ENCODE measurements at places on chromosomes 1 and 21. TPM values are rescaled to one million over a fixed set of nuclear protein-coding genes. Genes with fewer than 3 reads are reported as not detected.

The CTSE gene
- 0.17 TPM for total RNA-seq

DNA sequence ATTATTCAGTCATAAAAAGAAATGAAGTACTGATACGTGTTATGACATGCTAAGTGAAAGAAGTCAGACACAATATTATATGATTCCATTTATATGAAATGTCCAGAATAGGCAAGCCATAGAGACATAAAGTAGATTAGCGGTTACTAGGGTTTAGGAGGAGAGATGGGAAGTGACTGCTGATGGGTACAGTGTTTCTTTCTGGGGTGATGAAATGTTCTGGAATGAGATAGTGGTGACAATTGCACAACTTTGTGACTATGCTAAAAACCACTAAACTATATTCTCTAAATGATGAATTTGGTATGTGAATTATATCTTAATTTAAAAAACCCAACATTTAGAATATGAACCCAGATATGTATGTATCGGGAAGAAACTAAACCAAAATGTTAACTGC is 27.6 kb downstream of the IPP start:
- no peak for DNase-seq

The CNR2 gene
- not detected for total RNA-seq

DNA sequence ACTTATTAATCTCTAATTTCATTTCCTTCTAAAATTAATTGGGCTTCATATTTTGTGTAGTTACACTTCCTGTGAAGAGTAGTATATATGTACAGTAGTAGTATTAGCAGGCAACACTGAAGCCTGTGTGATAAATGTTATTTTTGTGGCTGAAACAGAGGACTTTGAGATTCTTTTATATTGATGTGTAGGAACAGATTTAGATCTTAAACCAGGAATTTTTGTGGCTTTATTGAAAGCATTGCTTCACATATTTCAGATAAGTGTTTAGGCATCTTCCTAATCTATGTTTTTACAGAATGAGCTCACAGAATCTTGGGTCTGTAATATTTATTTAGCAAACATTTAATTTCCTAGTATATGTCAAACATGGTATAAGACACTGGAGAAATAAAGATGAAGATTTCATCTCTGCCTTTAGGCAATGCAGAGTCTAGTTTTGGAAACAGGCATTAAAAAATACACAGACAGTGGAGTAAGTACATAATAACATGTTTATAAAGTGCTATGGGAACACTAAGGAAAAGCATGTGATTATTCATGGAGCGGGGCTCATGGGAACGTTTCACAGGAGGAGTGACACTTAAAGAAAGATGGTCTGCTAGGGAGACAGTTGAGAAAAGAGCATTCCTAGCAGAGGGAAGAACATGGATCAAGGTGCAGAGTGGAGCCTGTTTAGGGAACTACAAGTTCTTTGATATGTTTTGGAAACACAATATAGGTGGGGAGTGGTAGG is 52.7 kb downstream of the MIGA1 start:
- DNase-seq: no peak

The SH2D1B gene
- 0.10 TPM for total RNA-seq

GRCh38 chr1:62716397-62716796 is 28.2 kb upstream of the DOCK7 start:
- DNase-seq: no peak

GRCh38 chr1:43529206-43529731 is 1.4 kb upstream of the PTPRF start:
- DNase-seq: peak; percentile 80

GRCh38 chr1:54002544-54003248 is 15.3 kb downstream of the LDLRAD1 start:
- DNase-seq: no peak

The CFAP45 gene
- total RNA-seq: 4.2 TPM

GRCh38 chr1:156089704-156090103 is 7.4 kb upstream of the MEX3A start:
- DNase-seq: no peak

The CFAP141 gene
- total RNA-seq: not detected

DNA sequence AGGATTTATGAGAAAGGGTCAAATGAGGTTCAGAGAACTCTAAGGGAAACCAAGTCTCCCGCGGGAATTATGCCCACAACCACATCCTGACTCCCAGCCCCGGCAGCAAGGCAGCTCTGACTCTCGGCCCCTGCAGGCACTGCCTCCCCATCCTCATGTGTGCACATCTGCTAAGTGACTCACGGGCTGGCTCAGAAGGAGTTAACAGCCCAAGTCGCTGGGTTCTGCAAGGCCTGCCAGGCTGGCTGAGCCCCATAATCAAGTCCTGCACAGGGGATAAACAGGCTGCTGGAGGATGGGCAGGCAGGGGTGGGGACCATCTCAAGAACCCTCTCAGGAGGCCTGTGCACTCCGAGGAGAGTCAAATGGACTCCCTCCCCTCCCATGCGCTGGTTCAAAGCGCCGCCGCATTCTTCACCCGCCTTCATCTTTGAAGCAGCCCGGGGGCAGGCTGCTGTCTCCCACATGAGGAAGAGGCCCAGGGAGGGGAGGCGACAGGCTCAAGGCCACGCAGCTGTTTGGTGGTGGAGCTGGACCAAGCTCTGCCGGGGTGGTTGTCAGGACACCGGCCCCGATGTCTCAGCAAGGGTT is 344.3 kb downstream of the MATN1 start:
- DNase-seq: peak; percentile 73

GRCh38 chr21:31342348-31342747 is 1.7 kb downstream of the TIAM1 start:
- no peak for DNase-seq

The PDXK gene
- 62.7 TPM for total RNA-seq

GRCh38 chr1:109824349-109825115 is 60.8 kb upstream of the EPS8L3 start:
- DNase-seq: no peak

DNA sequence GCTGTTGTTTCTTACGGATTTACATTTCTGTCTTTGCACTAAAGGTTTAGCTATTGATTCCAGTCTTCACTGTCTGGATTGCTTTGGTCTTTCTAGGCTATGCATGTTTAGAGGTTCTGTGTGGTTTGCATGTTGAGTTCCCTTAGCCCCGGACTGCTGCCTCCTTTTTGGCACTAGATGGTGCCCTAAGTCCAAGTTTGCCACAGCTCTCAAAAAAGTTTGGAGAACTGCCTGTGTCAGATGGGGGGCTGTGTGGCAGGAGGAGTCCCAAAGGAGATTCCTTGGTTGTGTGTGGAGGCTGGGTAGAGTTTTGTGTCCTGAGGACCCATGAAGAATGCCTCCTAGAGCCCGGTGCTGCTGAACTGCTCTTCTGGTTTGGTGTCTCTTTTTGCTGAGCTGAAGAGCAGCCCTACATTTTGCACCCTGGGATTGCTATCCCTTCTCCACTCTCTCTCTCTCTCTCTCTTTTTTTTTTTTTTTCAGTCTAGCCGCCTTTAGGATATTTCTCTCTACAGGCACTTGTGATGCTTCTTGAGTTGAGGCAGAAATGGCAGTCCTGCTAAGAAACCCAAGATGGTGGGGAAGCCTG is 74.4 kb downstream of the PTGS2 start:
- peak; percentile 63 for DNase-seq

DNA sequence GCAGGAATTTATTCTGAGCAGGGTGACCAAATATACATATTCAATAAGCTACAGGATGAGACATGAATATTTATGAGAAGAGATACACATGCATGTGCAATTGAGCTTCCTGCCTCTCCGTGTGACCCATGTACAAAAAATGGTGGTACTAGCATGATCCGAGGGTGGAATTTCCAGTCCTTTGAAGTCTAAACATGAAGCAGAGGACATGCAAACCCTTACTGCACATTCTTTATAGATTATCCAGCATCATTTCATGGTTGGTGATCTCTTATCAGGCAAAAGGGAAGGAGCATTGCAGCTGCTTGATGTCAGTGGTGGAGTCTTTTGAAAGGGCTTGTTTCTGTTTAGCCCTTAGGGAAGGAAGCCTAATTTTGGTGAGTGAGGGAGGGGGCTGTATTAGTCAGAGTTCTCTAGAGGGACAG is 448.6 kb downstream of the SETD4 start:
- DNase-seq: no peak

The TFF3 gene
- total RNA-seq: not detected

GRCh38 chr21:42548687-42549406 is 35.2 kb downstream of the SLC37A1 start:
- no peak for DNase-seq

DNA sequence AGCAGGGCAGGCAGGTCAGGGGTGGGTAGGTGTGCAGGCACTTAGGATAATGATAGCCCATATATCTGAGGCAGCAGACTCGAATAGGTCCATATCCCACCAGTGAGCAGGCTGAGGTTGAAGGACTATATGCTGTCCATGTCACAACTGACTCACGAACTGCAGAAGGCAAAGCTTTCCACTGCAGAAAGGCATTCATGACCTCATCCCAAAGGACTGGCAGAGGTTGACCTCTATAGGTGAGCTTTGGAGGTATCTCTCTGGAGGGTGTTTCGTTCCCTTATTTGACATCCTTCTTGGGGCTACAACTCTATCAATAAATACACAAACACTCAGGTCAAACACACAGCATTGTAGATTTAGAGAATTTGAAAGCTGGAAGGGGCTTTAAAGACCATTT is 42.8 kb upstream of the MARK1 start:
- DNase-seq: no peak

The GPR37L1 gene
- total RNA-seq: not detected

GRCh38 chr21:42155045-42155855 is 63.7 kb upstream of the ABCG1 start:
- DNase-seq: no peak

All from HT1080 (cell line).